Stimulated activated CD8-positive, alpha-beta memory T cell treated with anti-CD3 and anti-CD28 coated beads, Interleukin-15, amount 100 ng/mL, for 4 hours (primary cell): ENCODE measurements at places on chromosomes 4 and X.

DNA sequence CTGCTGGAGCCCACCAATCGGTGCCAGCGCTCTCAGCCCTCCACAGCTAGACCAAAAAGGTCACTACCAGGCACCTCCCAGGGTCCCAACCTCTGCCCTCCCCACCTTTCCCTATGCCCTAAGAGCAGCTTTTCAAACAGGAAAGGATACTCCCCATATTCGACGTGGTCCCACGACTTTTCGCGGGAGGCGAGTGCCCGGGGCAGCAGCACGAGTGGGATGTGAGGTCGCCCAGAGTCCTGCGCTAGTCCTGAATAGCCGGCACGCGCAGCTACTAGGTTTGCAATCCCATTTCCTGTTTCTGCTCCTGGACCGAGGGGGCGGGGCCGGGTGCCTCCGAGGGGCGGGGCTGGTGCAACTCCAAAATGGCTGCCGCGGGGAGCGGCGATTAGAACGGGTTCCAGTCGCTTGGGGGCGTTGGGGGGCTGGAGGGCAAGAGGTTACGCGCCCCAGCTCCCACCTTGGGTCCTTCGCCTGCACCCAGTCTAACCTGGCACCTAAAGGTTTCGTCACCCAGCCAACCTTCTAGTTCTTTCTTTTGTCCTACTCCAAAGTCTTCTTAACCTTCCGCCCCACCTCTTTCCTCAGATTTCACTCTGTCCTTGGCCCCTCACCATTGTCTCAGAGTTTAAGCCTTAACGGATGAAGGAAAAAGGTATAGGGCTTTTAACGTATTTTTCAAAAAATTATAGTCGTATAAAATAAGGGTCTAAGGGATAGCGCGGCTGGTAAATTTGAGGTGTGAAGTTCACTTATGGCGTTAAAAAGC is 85.0 kb upstream of the TENT5D start:
- no peak for DNase-seq

GRCh38 chr4:22508376-22508775 is 7.5 kb downstream of the ADGRA3 start:
- no peak for DNase-seq

GRCh38 chr4:153452658-153453378 is 13.3 kb upstream of the TMEM131L start:
- no peak for DNase-seq

DNA sequence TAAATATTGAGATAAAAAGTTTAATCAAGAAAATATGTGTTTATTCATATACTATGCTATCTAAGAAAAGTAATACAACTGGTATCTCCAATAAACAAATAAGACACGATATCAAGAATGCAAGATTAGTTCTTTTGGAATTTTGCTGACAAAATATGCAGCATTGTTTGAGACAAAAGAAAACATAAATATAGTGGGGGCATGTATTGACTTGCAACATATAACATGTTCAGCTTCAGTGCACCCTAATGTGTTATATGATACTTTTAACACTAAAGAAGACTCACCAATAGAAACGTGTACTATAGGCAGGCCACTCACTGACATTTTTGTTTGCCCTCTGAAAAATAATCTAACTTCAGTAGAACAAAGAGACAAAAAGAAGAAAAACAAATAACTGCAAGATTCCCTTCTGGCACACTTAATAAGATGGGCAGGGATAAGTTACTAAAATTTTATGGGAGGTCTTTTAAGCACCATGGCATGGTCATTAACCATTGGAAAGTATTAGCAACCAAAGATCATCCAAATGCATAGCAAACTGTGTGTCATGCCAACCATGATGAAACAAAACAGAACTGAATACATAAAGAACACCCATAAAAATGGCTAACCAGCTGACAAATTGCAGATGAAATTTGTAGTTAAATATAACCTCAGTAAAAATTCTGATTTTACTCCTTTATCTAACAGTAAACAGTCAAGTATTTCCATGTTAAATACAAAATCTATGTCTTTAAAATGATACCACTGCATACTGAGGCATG is 447.9 kb upstream of the FAM241A start:
- no peak for DNase-seq

DNA sequence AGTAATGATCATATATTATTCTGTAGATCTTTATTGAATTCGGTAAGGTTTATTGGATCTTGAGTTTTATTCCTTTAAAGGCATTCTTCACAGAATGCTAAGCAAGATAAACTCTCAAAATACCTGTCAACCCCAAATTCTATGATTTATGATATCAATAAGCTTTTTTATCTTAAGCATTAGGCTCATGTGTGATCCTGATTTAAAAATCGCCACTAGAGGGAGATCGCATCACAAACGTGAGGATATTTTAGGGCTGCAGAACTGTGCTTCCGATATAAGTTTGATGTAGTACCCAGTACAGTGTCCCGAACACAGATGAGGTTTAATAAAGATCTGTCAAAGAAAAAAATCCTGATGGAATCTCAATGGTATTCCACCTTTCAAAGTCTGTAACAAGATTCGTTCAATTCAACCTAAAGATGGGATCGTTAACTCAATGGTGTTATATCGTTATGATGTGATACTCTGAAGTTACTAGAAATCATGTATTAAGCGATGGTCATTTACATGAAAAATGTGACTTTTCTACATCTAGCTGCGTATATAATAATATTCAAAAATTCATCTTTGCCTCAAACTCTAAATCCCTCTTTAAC is 169.0 kb downstream of the CORIN start:
- no peak for DNase-seq

DNA sequence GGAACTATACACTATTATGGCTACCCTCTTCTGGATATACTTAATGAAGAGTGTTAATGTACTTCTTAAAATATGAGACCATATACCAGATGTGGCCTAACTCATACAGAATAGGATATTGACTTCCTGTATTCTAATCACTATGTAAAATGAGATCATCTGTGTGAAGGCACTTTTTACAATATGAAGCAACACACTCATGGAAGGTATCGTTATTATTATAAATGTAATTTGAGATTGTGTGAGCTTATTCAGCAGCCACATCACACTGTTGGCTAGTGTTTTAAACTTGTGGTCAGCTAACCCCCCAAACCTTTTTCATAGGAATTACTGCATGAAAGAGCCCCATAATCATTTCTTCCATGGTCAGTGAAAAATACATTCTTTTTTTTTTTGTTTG is 281.8 kb upstream of the TEX13A start:
- DNase-seq: no peak
